Body of pancreas (tissue), 4 donors: ENCODE measurements at places on chromosomes 7 and 10. TPM values are rescaled to one million over a fixed set of nuclear protein-coding genes. Genes with fewer than 3 reads are reported as not detected.

The PRSS58 gene
- total RNA-seq = not detected

The CLRN3 gene
- total RNA-seq = 0.26 TPM

- DNase-seq = no peak
Measured at GRCh38 chr7:128380483-128381106, 19.1 kb upstream of the PRRT4 start.

GRCh38 chr10:78744491-78745090, 324.2 kb upstream of the ZMIZ1 start:
- peak; percentile 83 for DNase-seq

DNA sequence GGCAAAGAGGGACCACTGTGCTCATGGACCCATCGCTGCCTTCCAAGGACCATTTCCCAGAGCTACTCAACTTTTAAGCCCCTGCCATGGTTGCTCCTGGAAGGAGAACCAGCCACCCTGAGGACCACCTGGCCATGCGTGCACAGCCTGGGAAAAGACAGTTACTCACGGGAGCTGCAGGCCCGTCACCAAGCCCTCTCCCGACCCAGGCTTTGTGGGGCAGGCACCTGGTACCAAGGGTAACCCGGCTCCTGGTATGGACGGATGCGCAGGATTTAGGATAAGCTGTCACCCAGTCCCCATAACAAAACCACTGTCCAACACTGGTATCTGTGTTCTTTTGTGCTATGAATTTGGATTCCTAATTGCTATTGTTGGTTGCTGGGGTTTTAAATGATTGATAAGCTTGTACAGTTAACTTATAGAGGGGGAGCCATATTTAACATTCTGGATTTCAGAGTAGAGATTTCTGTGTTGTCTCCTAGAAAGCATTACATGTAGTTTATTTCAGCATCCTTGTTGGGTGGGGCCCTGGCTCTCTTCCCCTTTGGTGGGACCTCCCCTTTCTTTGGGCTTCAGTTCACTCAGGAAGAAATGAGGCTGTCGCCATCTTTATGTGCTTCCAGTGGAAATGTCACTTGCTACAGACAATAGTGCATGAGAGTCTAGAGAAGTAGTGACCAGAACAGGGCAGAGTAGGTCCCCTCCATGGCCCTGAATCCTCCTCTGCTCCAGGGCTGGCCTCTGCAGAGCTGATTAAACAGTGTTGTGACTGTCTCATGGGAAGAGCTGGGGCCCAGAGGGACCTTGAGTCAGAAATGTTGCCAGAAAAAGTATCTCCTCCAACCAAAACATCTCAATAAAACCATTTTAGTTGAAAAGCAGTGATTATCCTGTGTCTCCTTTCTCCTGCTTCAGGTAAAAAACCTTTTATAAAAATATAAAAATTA, 19.4 kb downstream of the LAT2 start:
- no peak for DNase-seq

- no peak for DNase-seq
Measured at GRCh38 chr7:111982133-111982532, 224.1 kb downstream of the DOCK4 start.
